Omental fat pad (tissue), 4 donors: ENCODE measurements at places on chromosomes 5 and 9. TPM values are rescaled to one million over a fixed set of nuclear protein-coding genes. Genes with fewer than 3 reads are reported as not detected.

DNA sequence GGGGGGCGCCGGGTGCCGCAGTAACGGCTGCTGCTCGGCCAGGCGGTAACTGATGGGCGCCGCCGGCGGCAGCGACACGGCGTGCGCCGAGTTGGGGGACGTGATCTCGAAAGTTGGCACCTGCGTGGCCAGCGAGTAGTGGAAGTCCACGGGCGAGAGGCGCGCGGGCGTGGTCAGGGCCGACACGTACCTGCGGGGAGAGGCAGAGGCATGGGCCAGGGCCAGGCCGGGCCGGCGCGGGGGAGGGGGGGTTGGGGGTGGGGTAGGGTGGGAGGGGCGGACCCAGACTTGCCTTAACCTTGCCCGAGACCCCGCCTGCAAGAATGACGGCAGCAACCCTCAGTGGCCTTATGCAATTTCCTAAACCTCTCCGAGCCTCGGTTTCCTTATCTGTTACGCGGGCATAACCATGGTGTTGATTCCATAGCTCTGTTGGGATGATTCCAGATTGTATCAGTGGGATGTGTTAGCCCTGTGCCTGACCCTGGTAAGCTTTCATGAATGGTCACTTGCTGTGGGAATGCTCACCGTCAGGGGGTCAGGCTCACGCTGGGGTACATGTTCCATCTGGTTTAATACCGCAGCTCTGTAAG is 53.0 kb downstream of the PSD2 start:
- DNase-seq, result no peak

- no peak for DNase-seq
Observed at GRCh38 chr5:180860273-180860886, 696 bp downstream of the ZFP62 start.

DNA sequence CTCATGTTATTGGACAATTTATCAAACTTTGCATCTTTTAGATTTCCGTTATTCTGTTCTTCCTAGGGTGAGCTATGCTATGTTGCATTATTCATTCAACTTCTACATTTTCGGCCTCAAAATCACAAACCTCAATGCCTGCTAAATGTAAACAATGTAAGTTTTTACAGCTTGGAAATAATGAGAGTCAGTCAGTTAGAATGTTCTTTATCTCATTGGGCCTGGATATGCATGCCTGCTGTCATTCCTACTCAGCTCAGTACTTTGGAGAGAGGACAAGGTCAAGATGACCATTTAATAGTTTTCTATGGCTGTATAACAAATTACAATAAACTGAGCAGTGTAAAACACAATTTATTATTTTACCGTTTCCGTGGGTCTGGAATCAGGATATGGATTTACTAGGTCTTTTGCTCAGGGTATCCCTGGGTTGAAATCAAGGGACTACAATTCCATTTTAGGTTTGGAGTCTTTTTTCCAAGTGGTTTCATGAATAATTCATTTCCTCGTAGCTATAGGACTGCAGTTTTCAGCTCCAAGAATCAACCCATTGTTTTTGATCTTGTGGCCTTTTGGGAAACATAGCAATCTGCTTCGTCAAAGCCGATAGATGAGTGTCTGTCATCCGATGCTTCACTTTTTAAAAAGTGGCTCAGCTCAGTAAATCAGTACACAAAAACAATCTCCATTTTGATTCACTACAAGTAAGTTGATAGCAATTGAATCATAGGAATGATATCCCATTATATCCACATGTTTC is 1143.2 kb upstream of the CDH6 start:
- DNase-seq, result no peak

DNA sequence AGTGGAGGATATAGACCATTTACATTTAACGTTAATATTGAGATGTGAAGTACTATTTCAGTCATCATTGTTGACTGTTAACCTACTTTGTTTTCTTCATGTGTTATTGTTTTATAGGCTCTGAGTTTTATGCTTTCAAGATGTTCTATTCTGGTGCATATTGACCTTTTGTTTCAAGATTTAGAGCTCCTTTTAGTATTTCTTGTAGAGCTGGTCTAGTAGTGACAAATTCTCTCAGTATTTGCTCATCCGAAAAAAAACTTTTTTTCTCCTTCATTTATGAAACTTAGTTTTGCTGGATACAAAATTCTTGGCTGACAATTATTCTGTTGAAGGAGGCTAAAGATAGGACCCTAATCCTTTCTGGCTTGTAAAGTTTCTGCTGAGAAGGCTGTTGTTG is 91.3 kb downstream of the INVS start:
- no peak for DNase-seq

DNA sequence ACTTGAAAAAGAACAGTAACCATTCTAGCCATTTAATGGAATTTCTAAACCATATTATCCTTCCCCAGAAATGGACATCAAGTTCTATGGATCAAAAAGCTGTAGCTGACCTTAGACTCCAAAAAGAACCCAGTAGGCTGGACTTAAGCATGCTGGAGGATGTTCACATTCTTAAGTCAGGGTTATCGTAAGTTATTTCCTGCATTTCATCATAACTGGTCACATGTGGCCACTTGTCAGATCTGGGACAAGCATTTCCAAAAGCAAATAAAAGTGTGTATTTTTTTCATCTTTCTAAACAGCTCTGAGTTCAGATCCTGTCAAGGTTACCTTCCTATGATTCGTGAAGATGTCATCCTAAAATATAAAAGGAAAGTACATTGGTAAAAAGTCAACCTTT is 274.5 kb upstream of the PTGER4 start:
- DNase-seq, result no peak

DNA sequence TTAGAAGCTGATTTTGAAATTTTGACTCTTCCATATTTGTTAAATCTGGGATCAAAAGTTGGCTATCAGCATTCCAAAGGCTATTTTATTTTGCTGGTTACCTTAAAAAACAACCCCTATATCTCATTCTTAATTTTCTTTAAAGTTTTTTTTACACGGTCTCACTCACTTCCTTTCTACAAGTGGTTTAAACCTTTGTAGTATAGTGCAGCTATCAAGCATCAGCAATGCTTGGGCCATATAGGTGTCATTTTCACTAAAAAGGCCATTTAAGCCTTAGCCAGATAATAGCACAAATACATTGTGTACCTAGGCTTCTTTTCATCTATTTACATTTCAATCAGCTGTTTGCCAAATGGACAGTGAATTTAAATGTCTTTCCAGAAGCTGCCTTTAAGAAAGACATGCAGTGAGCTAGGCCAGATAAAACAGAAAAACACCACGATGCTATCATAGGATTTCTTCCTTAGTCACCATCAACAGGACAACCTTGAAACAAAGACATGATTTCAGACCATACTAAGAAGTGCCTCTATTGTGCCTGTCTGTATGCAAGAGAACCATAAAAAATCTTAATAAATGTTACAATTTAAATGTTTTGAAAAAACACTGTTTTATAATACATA is 104.2 kb downstream of the RAPGEF6 start:
- no peak for DNase-seq

- no peak for DNase-seq
Observed at GRCh38 chr5:159762921-159763320, 153.4 kb upstream of the ADRA1B start.

DNA sequence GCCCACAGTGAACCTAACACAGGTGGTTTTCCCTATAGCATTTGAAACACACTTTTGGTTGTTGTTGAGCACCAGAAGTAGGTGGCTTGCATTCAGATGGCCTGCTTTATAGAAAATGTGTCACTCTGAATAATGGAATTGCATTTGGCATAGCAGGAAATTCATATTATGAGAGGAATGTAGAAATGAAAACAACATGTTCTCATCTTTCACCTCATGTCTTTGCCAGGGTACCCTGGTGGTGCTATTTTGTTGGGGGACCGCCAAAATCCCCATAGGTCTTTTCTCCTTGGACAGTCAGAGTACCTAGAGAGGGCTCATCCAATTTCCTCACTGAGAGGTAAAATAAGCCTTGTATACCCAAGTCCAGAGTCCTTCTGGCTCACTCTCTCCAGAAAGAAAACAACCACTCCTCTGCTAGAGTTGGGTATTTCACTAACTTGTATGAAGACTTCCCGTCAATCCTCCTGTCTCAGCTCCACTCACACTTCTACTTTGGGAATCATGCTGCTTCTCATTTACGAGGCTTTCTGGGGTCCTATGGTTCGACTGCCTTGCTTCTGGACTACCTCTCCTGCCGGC is 67.4 kb downstream of the MRPS27 start:
- no peak for DNase-seq

DNA sequence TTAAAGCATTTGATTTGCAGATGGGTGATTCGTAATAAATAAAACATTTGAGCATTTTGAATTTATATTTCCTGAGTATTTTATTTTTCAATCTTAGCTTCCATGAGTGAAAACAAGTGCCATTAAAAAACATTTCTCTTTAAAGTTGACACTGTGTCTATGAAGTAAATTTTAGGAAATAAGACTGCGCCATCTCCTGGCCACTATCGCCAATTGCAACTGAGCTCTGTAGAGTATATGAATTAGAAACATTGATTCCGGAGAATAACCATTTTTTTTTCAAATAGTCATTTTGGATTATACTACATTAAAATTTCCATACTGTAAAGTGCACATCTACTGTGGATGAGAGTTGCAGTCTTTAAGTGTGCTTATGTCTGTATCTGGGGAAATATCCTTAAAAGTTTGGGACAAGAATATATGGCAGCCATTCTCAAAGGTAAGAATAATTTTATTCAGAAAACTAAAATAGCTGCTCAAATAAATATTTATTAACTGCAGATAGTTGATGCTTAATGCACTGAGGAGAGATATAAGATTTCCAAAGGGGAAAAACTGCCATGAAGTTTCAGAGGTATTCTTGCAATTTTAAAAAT is 5.9 kb downstream of the DMRTA1 start:
- peak; percentile 35 for DNase-seq

DNA sequence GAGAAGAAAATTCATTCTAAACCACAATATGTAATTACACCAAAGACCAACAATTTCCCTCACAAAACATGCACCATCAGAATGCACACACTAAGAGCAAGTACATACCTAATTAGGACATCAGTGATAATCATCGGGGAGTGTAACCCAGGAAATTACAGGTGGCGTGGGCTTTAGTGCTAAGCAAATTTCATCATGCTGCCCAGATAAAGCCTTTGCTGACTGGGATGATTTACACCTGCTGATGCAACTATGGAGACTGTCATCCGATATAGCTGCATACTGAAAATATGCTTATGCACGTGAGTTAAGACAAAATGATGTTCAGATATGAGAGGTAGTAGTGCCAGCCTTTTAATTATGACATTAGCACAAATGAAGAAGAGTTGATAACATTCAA is 123.2 kb downstream of the DCP2 start:
- no peak for DNase-seq

- no peak for DNase-seq
Observed at GRCh38 chr5:135486131-135487036, 34.2 kb upstream of the TIFAB start.

- DNase-seq, result no peak
Observed at GRCh38 chr5:114055318-114056184, 306.3 kb upstream of the KCNN2 start.

DNA sequence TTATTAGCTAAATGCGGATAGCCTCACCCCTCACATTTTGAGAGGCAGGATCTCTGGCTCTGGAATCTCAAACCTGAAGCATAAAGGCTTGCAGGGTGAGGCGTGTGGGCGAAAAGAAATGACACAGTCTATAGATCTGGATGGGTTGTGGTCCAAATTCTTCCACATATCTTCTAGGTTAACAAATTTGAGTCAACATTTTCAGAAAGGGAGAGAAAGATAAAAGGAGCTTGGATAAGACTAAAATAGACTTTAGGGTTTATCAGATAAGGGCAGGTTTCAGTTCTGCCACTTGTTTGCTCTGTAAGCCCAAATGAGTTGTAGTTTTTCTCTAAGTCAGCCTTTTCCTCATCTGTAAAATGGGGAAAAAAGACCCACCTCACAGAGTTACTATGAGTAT is 220.9 kb downstream of the TRIM32 start:
- DNase-seq, result no peak

DNA sequence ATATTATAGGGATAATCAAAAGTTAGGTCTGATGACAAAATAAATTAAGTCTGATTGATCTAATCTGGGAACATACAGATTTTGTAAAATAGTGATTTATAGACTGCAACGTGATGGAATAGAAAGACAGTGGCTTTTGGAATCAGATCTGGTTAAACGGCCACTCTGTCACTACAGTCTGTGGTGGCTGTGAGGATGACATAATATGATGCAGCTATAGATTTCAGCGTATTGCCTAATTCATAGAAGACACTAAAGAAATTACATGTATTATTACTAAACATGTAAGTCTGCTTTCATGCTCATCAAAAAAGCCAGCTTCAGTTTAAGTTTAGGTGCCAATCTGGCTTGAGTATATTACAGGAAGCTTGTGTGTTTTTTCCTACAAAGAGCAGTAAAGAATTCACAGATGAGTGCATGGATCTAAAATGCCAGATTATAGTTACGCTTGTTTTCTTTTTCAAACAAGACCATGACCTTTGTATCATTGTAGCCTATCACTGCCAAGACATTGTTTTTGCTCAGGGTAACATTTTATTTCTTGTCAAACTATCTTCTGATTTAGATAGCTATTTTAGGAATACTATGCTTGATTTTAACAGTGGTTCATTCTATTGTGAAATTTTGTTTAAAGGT is 25.7 kb downstream of the CPEB4 start:
- DNase-seq, result no peak

DNA sequence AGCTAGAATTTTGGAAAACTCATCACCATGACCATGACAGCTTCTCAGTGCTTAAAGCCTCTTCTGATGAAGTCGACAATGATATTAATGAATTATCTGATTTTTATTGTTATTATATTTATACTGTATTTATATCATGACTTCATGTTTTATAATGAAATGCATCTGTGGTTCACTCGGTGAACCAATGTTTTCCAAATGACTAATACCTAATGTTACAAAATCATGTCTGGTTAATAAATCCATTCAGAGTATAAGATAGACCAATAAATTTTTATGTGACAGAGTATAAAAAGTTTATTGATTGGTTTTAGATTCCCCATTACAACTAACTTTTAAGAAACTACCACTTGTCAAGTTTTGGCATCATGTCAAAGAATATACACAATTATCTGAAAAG is 416.5 kb downstream of the MLLT3 start:
- DNase-seq, result no peak

DNA sequence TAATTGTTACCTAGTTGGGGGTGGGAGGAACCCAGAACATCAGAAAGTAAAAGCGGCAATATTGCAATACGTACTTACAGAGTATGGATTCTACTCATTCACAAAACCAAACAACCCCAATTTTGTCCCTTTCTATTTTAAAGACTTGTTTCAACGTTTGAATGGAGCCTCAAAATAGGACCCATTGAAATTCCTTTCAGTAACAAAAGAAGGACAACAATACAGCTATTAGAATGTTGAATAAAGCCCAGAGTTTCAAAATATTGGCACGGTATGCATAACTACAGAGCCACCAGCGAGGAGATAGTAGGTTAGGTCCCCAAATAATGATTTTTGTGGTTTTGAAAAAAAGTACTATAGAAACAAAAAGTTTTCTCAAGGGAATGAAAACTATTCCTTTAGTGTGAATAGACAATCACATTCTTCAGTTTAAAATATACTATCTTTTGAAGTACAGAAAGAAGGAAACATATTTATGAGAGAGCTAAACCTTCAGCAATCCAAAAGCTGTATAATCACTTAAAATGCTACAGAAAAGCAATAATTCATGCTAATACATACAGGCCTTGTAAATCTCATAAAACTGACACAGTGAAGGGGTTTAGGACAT is 235.5 kb downstream of the RFX3 start:
- no peak for DNase-seq

Gene TTC16
- total RNA-seq, result 0.28 TPM

Gene STPG3
- total RNA-seq, result 0.56 TPM

Gene C9
- total RNA-seq, result not detected

Gene TMEM267
- 9.5 TPM for total RNA-seq

Gene CD14
- total RNA-seq, result 148 TPM
